ENCODE measurements at places on chromosomes 11 and 22. TPM values are rescaled to one million over a fixed set of nuclear protein-coding genes. Genes with fewer than 3 reads are reported as not detected.

Gene APOA5
- not detected for total RNA-seq

Gene OR8B4
- total RNA-seq: 0.27 TPM

Gene MACROD1
- 22.4 TPM for total RNA-seq

Gene NLRP14
- under 0.01 TPM for total RNA-seq

Gene KDM4E
- not detected for total RNA-seq

Gene RELA
- total RNA-seq: 107 TPM

Data from hematopoietic multipotent progenitor cell (in vitro differentiated cells).